ENCODE measurements at places on chromosomes 13 and 19.
A peak's percentile ranks its signal among the peaks of the same experiment; 100 is the strongest.

- DNase-seq: peak; percentile 72
Observed at GRCh38 chr19:55086730-55087541, 11.3 kb downstream of the EPS8L1 start.

- no peak for DNase-seq
Observed at GRCh38 chr13:47067306-47067705, 170.5 kb upstream of the HTR2A start.

- no peak for DNase-seq
Observed at GRCh38 chr13:109725297-109725696, 61.1 kb downstream of the IRS2 start.

GRCh38 chr19:45789035-45789786 is 3.4 kb downstream of the DMWD start:
- DNase-seq: no peak

DNA sequence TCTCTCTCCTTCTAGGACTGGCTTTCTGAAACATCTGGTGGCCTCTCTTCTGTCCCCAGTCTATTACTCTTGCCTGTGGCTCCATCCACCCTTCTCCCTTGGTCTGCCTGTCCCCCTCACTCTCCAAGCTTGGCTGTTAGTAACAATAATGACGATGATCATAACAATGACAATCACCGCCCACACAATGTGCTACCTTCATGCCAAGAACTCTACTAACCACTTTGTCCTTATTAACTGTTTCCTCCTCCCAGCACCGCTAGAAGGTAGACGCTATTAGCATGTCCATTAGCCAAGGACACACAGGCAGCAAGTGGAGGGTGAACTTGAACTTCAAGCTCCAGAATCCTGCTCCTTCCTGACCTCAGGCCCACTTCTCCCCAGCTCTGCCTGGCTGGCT is 2.7 kb downstream of the GYS1 start:
- DNase-seq: peak; percentile 55

DNA sequence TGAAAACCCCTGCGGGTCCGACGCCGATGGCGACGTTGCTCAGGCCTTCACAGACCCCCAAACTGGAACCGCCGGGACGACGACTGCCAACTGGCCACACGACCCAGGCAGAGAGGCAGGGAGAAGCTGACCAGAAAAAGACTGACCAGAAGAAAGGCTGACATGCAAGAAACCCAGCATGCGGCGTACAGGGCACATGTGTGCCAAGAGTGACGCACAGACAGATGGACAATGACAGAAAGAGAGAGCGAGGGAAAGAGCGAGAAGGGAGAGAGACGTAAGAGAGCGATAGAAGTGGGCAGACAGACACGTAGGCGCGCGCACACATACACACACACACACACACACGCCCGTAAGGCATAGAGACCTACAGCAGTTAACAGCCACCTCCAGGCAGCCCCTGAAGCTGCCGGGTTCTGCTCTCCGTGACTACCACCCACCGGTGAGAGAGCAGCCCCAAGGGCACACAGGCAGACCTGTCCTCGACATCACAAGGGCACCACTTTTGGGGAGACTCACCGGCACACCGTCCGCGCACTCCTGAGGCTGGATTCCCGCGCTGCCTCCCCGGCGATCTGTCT is 67.2 kb upstream of the ZNF527 start:
- DNase-seq: no peak

DNA sequence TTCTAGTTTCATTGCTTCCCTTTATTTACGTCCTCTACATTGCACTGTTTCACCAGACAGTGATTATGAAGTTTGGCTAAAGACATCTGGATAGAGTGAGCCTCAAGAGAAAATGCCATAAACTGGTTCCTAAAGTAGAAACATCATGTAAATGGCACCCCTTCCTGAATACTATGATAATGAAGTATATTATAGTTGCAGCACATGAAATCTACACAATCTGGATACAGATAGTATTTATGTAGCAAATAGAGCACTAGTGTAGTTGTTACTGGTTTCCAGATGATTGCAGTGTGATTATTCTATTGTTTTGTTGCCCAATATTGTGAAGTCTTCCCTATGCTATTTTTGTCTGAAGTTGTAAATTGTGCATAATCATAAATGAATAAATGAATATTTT is 2786.9 kb upstream of the PCDH20 start:
- DNase-seq: no peak

DNA sequence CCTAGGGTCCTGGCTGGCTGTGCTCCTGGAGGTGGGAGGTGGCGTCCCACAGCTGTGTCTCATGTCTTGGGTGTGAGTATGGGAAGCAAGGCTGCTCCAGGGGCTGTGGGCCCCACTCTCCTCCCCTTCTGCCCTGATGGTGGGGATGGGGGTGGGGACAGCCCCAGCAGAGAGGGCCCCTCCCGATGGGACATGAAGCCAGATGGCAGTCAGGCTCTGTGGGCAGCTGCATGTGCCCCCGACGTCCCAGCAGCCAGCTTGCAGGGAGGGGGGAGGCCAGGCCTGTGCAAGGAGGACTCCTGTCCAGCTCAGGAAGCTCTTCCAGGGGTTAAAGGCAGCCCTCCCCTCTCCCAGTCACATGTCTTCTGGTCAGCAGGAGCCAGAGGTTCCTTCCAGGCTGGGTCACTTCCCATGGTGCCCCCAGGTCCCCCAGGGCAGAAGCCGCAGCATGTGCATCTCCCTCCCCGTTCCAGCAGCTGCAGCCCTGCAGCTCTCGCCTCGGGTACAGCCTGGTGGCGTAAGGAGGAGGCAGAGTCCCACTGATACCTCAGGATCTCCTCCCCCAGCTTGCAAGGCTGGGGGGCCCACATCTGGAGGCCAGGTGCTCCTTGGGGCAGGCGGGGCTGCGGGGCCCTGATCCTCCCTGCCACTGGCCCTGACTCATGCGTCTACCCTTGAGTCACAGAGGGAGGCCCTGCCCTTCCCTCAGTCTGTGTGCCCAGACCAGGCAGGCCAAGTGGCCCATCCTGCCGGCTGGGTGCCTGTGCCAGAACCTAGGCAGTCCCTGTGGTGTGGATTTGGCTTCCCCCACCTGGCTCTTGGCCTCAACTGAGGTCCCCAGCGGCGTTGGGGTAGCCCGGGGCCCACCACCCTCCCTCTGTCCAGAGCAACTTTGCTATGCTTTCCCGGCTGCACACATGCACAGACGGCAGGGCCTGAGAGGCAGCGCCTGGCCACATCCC is 13.0 kb downstream of the YIPF2 start:
- DNase-seq: peak; percentile 97

DNA sequence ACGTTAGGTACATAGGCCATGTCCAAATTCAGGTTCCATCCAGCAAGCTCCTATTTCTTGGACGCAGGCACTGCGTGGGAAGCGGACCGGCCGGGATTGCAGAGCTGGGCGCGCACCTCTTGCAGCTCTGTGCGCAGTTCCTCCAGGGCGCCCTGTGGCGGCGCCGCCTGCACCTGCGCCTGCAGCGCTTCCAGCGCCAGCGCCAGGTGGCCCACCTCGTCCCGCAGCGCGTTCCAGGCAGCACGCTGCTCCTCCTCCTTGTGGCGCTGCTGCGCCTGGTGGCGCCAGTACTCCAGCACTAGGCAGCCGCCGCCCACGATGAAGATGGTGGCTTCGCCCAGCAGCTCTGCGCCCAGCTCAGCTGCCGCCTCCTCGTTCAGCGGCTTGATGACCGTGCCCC is 31.1 kb downstream of the OPA3 start:
- DNase-seq: peak; percentile 69

DNA sequence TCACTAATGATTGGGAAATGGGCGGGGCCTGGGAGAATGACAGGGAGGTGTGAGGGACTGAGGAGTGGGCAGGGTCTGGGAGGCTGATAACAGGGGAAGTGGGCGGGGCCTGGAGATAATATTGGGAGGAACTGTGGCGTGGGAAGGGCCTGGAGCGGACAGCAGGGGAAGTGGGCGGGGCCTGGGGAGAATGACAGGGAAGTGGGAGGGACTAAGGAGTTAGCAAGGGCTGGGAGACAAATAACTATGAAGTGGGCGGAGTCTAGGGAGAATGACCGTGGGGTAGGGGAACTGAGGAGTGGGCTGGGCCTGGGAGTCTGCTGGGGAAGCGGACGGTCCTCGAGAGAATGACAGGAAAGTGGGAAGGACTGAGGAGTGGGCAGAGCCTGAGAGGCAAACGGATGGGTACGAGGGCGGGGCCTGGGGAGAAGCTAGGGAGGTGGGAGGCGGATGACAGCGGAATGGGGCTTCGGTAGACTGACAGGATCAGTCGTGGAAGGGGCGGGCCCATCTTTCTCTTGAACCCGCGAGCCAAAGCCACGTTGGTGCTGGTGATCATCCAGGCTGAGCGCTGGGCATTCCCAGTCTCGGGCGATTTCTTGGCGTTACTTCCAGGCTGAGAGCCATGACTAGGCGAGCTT is 14.0 kb upstream of the TUBB4A start:
- DNase-seq: peak; percentile 89

DNA sequence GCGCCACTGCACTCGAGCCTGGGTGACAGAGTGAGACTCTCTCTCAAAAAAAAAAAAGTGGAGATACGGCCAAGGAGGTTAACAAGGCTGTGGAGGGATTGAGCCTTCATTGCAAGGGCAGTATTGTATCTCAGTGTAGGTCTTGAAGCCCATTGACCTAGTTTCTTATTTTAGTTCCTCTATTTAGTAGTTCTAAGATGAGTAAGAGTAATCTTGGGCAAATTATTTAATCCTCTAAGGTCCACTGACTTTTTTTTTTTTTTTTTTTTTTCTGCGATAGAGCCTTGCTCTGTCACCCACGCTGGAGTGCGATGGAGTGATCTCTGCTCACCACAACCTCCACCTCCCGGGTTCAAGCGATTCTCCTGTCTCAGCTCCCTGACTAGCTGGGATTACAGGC is 14.3 kb upstream of the ILF3 start:
- DNase-seq: no peak

GRCh38 chr19:6616011-6616410 is 25.1 kb upstream of the CD70 start:
- no peak for DNase-seq

DNA sequence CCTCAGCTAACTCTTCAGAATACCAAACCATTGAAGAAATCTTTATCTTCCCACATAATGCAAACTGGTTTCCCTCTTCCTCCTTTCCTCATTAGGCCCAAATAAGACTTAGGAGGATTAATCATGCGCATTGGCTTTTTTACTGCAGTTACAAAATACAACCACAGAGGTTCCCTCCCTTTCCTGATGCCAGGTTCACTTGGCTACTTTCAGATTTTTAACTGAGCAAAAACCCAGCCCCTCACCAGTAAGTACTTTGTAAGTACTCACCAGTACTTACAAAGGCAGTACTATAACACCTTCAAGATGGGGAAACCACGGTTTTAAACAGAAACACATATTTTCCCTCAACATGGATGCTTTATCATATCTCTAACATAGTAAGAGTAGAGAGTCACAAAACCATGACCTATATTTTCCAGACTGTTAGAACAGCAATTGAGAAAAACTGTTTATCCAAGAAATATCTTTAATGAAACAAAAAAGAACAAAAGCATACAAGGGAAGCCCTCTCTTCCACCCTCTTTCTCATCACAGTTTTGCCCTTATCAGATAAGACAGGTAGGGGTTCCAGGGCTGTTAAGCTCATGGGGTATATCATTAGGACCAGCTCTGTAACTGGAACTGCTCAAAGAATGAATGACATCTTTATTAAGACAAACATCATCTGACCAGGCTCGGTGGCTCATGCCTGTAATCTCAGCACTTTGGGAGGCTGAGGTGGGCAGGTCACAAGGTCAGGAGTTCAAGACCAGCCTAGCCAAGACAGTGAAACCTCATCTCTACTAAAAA is 12.7 kb downstream of the FOXO1 start:
- DNase-seq: no peak
